ENCODE measurements at places on chromosomes 3 and 15. TPM values are rescaled to one million over a fixed set of nuclear protein-coding genes. Genes with fewer than 3 reads are reported as not detected.

The ANKRD34C gene
- 0.11 TPM for polyA plus RNA-seq

The UROC1 gene
- polyA plus RNA-seq = not detected

The STRA6 gene
- 31.9 TPM for polyA plus RNA-seq

The SPTSSB gene
- polyA plus RNA-seq = 0.52 TPM

The BLM gene
- 1.1 TPM for polyA plus RNA-seq

The GRK7 gene
- polyA plus RNA-seq = not detected

The KPNA1 gene
- polyA plus RNA-seq = 16.8 TPM

Measured in kidney (tissue), 22 donors.